ENCODE measurements at places on chromosomes 6 and 20.

GRCh38 chr6:124393536-124393935 lies 568.7 kb upstream of the RNF217 start:
- no peak for DNase-seq

DNA sequence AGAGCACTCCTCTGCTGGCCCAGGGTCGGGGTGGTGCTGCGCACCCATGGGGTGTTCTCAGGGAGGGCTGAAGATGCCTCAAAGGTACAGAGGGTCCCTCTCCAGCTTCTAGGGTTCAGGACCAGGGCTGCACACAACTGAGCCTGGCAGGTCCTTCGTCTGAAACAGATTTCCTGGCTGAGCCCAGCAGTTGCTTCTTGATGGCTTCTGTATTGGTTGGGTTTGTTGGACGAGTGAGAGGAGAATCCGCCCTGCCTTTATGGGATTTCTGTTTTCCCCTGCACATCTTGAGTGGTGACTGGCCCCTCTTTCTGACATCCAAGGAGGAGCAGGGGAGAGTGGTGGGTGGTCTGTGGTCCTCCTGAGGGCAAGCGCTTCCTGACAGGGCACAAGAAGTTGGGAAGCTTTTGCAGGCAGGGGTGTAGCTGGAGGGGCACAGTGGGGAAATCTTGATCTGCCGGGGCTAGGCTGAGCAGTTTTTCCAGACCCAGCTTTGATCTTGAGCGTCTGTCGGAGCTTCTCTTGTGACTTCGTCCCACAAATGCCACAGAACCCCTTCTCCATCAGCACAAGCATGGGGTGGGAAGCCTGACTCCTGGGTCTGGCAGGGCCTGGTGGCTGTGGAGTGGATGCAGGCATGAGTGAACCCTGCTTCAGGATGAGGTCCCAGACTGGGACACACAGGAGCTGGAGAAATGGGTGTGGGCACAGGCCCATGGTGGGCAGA lies 116.5 kb downstream of the SYNDIG1 start:
- no peak for DNase-seq

GRCh38 chr6:81130061-81130460 lies 622.4 kb downstream of the TENT5A start:
- no peak for DNase-seq

DNA sequence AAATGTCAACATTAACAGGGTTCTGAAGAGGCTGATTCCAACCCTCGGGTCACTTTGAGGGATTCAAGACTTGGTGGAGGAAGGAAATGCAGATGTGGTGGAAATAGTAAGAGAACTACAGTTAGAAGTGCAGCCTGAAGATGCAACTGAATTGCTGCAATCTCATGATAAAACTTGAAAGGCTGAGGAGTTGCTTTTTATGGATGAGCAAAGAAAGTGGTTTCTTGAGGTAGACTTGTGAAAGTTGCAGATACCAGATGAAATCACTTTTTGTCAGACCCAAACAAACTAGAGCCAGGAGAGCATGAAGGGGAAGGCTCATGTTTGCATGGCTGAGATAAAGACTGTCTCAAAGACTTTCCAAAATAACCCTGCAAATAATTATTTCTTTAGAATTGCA lies 16.2 kb downstream of the ANKRD6 start:
- no peak for DNase-seq

- no peak for DNase-seq
These were observed 398.2 kb downstream of the COL12A1 start for GRCh38 chr6:74807674-74808073.

GRCh38 chr6:169828176-169828575 lies 76.8 kb downstream of the ERMARD start:
- DNase-seq: no peak

DNA sequence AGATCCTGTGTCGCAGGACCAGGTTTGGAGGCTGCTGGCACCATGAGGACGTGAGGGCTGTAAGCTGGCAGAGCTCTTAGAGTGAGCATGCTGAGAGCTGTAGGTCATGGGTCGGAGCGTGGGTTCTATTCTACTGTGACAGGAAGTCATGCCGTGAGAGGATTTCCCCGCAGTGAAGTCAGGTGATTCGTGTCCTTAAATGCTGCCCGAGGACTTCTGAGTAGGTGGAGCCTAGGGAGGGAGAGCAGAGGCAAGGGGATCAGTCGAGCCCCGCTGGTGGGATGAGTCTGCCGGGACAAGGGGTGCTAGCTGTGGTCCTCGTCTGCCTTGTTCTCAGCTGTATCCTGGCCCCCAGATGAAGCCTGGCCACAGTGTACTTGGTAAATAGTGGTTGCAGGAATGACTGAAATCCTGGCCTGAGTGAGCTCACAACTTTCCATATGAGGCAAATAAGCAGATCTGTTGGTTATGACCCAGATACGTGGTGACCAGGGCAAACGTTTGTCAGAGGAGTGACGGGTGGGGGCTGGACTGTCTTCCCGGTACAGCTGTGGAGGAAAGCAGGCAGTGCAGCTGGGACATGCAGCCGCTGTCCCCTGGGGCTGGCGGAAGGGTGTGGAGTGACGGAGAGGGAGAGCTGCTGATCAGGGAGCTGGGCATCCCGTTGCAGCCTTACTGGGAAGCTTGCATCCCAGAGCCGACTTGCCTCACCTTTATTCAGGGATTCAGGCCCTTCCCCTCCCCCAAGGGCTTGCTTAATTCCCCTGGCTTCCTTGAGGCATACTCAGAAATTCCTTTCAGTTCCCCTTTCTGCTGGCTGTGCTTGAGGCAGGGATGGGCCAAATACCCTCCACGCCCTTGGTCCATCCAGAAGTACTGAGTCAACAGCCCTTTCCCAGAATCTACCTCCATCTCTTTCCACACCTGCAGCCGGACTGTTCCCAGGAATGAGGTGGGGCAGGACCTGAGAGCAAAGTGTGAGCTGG lies 250.9 kb upstream of the RREB1 start:
- DNase-seq: no peak

GRCh38 chr6:72824833-72825232 lies 203.0 kb downstream of the KCNQ5 start:
- no peak for DNase-seq

DNA sequence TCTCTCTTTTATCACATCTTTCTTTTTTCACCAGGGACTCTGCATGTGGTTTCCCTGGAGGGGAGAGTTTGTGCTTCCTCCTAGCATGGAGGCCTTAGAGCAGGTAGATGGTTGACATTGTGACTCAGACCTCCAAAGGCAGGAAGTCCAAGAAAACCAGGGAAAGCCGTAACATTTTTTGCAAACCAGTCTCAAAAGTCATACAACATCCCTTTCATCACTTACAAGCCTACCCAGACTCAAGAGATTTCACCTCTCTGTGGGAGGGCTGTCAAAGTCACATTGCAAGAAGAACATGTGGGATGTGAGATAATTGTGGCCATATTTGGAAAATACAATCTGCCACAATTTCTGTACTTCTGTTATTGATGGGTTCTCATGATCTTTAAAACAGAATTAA lies 46.2 kb downstream of the SNRNP48 start:
- DNase-seq: no peak

DNA sequence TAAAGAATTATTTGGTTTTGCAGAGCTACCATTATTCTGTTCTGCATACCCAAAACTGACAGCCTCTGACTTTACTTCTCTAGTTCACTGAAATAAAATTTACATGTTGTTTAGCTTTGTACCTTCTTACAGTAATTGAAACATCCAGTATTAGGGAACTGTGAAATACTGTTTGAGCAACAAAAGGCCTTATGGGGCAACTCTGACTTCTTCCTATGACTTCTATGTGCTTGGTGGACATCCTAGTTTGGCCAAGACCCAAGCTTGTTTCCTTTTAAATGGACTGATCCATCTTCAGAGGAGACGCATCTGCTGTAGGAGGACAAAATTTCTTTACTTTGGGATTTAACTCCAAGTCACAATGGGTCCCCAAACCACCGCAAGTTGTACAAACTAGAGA lies 44.7 kb downstream of the NR2E1 start:
- no peak for DNase-seq

- no peak for DNase-seq
These were observed 50.8 kb downstream of the SNX9 start for GRCh38 chr6:157873735-157874344.

Data from cortex of kidney (tissue), 1 donor.